ENCODE measurements at places on chromosomes 16 and 17. TPM values are rescaled to one million over a fixed set of nuclear protein-coding genes. Genes with fewer than 3 reads are reported as not detected.

CNTNAP1 gene
- total RNA-seq = 16.4 TPM

DNA sequence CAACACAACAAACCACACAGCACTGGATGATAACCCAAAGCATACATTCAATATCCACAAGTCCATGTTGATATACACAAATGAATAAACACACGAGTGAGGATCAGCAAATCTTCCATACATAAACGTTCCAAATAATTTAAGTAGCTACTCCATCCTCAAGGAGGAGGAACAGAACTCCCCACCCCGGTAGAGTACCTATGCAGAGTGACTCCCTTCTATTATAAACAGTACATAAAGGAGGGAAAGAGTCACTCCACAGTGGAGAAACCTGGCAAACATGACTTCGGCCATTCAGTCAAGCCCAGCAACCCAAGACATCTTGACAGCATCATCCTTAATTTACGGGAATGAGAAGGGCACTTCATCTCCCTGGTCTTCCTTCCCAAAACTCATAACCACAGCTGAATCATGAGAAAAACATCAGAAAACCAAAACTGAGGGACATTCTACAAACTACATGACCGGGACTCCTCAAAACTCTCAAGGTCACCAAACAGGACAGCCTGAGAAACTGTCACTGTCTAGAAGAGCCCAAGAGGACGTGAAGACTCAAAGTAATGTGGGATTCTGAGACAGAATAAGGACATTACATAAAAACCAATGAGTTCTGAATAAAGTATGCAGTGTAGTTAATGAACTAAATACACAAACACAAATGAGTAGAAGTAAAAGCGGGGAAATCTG, 5.6 kb downstream of the USP22 start:
- H3K27ac ChIP-seq = no peak overlapping the region
- peaks cover 4% of the 10 kb centered on the region for H3K36me3 ChIP-seq
- H3K4me1 ChIP-seq = peaks cover 60% of the 10 kb centered on the region
- H3K4me3 ChIP-seq = no peak overlapping the region
- H3K27me3 ChIP-seq = no peaks in the 10 kb centered on the region

CDK5R1 gene
- total RNA-seq = 7.6 TPM

GRCh38 chr17:1486802-1487695, 5.4 kb downstream of the MYO1C start:
- no peaks in the 10 kb centered on the region for H3K27me3 ChIP-seq
- peaks cover 3% of the 10 kb centered on the region for H3K36me3 ChIP-seq
- peak overlapping the region; percentile 10 for H3K4me3 ChIP-seq
- DNase-seq = peak; percentile 50

DNA sequence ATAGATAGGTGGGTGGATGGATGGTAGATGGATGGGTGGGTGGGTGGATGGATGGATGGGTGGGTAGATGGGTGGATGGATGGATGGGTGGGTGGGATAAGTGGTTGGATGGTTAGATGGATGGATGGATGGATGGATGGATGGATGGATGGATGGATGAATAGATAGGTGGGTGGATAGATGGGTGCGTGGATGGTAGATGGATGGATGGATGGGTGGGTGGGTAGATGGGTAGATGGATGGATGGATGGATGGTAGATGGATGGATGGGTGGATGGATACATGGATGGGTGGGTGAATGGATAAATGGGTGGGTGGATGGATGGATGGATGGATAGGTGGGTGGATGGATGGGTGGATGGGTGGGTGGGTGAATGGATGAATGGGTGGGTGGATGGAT, 50.0 kb upstream of the FASN start:
- DNase-seq = no peak
- H3K27ac ChIP-seq = no peak overlapping the region

Measured in astrocyte (in vitro differentiated cells and primary cell).